ENCODE measurements at places on chromosomes 1 and 21.

- no peak for DNase-seq
Measured at GRCh38 chr1:86389307-86389706, 6.8 kb downstream of the ODF2L start.

DNA sequence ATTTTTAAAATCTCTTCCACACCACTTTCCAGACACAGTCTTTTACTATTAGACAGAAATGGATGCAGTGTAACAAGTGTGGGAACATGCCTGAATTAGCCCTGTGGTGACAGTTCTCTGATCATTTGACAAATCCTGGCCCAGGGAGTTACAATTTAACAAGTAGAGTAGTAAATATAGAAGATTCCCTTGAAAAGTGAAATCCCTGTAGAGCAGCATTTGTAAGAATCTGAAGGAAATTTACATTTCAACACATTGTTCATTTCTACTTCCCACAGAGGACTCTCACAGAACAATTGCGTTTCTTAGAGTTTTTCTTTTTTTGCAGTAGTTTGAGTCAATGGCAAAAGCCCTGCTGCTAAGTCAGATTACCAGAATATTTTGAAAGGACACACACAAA lies 458.3 kb upstream of the BRINP3 start:
- DNase-seq: no peak

- no peak for DNase-seq
Measured at GRCh38 chr1:29811247-29811646, 574.9 kb downstream of the PTPRU start.

DNA sequence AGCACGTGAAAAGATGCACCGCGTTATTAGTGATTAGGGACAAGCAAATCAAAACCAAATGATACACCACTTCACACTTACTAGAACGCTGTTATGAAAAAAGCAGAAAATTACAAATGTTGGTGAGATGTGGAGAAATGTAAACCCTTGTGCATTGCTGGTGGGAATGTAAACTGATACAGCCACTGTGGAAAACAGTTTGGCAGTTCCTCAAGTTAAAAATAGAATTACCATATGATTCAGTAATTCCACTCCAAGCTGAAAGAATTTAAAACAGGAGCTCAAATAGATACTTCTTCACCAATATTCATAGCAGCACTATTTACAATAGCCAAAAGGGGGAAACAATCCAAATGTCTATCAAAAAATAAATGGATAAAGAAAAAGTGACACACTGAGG lies 10.3 kb upstream of the EVI5 start:
- DNase-seq: no peak

GRCh38 chr1:234326497-234327366 lies 46.5 kb upstream of the COA6 start:
- DNase-seq: peak; percentile 30

Measured in GM12892 (cell line).